ENCODE measurements at places on chromosomes 13 and 19.
A peak's percentile ranks its signal among the peaks of the same experiment; 100 is the strongest.

- no peak for DNase-seq
These were observed 22.9 kb upstream of the FRY start for GRCh38 chr13:32008518-32009175.

- peak; percentile 58 for DNase-seq
These were observed 561 bp upstream of the GJA3 start for GRCh38 chr13:20161275-20161950.

DNA sequence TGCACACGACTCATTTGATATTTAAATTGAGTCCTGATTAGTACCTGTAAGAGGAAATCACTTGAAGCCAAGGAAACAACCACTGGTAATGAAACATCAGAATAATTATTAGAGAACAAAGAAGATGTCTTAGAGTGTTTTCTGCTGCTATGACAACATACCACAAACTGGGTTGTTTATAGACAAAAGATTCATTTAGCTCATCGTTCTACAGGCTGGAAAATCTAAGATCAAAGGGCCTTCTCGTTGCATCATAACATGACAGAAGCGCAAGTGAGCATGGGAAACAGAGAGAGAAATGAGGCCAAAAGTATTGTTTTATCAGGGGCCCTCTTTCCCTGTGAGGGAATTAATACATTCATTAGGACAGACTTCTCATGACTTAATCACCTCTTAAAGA, 1024.0 kb upstream of the PCDH9 start:
- DNase-seq, result no peak

GRCh38 chr13:98549728-98550317, 27.1 kb downstream of the STK24 start:
- no peak for DNase-seq

DNA sequence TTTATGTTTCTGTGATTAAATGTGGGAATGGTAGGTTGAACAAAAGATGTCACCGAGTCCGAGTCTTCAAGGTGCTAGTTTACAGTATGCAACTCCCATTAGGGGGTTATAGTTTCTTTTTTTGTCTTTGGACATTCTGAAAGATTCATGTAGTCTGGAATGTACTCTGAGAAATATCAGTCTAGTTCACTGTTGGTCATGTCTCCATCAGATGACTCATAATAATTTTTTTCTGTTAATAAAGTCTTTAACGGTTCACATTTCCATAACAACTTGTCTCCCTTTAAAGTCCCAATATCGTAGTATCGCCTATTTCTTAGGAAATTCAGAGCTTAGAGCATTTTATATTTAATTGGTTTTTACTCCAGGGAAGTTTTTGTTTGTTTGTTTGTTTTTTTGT, 13.5 kb upstream of the ESD start:
- no peak for DNase-seq

DNA sequence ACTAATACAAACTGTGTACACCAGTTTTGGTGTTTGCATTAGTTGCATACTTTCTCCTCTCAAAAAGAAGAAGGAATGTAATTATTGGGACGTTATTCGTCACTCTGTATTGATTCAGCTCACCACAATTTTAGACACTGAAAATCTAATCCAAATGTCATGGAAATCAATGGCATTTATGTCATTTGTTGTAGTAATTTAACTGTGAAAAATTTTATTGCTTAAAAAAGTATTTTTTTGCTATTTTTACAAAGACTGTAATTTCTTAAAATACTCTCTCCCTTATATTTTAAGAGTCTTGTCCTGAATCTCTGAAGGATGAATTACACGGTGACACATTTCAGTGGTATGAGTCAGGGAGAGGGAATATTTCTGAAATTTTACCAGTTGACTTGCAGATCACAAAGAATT, 2117.6 kb downstream of the PCDH9 start:
- no peak for DNase-seq

- DNase-seq, result peak; percentile 35
These were observed 27.9 kb upstream of the ONECUT3 start for GRCh38 chr19:1725100-1726064.

- no peak for DNase-seq
These were observed 590.3 kb upstream of the MIR17HG start for GRCh38 chr13:90757127-90757680.

- DNase-seq, result no peak
These were observed 7.2 kb downstream of the ZNF708 start for GRCh38 chr19:21321996-21322395.

GRCh38 chr13:113741191-113741668, 17.8 kb upstream of the TMEM255B start:
- peak; percentile 25 for DNase-seq

- DNase-seq, result peak; percentile 48
These were observed 53.3 kb downstream of the RFX2 start for GRCh38 chr19:6056801-6057650.

GRCh38 chr19:52735734-52736133, 890 bp upstream of the ZNF611 start:
- DNase-seq, result no peak

DNA sequence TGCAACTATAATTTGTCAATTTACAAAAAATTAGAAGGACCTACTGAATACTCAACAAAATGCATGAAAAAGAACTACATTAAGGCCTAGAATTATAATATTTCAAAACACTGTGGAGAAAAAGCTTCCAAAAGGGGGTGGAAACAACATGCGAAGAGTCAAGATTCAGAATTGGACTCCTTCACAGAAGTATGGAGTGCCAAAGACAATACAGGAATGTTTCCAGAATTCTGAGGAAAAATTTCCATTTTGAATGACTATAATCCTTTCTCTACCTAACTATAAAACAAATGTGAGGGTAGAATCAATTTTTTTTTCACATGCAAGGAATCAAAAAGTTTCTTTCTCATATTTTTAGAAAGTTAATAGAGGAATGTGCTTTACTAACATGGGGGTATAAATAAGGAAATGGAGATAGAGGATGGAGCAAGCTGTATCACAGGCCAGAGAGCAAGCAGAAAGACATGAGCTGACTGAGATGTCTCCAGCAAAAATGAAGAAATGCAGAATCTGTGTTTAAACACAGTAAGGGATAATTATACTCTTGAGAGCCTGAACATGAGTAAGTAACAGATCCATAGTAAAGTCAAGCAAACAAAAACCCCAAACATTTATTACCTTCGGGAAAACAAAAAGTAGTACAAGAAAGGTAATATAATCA, 39.5 kb upstream of the SMAD9 start:
- DNase-seq, result no peak

GRCh38 chr19:44738603-44739558, 9.6 kb upstream of the BCL3 start:
- DNase-seq, result peak; percentile 21
